GM19239 (cell line): ENCODE measurements at places on chromosomes 6 and 20.

- DNase-seq = no peak
Measured at GRCh38 chr6:166778776-166779175, 151.7 kb upstream of the RPS6KA2 start.

DNA sequence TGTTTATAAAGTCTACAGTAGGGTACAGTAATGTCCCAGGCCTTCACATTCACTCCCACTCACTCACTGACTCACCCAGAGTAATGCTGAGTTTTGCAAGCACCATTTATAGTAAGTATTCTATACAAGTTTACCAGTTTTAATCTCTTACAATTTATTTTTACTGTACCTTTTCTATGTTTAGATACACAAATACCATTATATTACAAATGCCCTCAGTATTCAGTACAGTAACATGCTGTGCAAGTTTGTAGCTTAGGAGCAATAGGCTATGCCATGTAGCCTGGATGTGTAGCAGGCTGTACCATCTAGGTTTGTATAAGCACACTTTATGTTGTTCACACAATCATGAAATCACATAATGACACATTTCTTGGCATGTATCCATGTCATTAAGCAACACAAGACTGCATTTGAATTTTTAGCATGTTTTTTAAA, 673.6 kb downstream of the CD109 start:
- no peak for DNase-seq

- no peak for DNase-seq
Measured at GRCh38 chr6:160253292-160253691, 5.3 kb downstream of the SLC22A2 start.

GRCh38 chr6:3850451-3851203, 1.5 kb downstream of the FAM50B start:
- no peak for DNase-seq

GRCh38 chr6:151269321-151269995, 29.7 kb downstream of the AKAP12 start:
- DNase-seq = no peak

GRCh38 chr6:105747823-105748405, 338.2 kb upstream of the PRDM1 start:
- no peak for DNase-seq

DNA sequence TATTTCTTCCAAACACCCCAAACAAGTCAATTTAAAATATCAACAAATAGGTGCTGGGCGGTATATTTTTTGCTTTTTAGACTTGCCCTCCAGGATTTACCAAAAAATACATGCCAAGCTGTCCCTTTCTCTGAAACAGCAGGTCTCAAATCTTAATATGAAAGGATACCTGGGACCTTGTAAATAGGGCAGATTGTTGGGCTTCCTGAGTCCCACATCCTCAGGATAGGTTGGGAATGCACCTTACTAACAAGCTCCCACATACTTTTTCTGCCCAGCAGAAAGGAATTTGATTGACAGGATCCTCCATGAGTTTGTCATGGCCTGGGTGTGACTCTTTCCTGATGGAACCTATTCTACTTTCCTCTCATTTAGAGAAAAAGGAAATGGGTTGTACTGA, 4.9 kb upstream of the SLC24A3 start:
- DNase-seq = no peak

DNA sequence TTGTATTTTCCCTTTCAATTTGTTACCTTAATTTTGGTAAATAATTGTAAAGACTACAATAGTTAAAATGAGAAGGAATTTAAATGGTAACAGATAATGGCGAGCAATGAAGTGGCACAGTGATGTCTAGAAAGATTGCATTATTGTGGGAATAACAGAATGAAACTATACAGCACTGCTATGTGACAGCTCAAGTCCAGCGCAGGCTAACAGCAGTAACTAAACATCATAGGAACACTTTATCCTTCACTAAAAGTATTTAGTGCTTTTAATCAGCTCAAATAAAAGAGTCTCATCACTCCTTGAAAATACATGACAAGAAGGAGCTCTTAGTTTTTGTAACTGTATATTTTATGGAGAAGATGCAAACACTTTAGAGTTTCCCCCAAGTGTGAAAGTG, 190.8 kb downstream of the TENT5A start:
- no peak for DNase-seq

- DNase-seq = no peak
Measured at GRCh38 chr20:34066476-34067090, 45.5 kb downstream of the EIF2S2 start.

- no peak for DNase-seq
Measured at GRCh38 chr20:52035977-52036376, 155.6 kb downstream of the ZFP64 start.

DNA sequence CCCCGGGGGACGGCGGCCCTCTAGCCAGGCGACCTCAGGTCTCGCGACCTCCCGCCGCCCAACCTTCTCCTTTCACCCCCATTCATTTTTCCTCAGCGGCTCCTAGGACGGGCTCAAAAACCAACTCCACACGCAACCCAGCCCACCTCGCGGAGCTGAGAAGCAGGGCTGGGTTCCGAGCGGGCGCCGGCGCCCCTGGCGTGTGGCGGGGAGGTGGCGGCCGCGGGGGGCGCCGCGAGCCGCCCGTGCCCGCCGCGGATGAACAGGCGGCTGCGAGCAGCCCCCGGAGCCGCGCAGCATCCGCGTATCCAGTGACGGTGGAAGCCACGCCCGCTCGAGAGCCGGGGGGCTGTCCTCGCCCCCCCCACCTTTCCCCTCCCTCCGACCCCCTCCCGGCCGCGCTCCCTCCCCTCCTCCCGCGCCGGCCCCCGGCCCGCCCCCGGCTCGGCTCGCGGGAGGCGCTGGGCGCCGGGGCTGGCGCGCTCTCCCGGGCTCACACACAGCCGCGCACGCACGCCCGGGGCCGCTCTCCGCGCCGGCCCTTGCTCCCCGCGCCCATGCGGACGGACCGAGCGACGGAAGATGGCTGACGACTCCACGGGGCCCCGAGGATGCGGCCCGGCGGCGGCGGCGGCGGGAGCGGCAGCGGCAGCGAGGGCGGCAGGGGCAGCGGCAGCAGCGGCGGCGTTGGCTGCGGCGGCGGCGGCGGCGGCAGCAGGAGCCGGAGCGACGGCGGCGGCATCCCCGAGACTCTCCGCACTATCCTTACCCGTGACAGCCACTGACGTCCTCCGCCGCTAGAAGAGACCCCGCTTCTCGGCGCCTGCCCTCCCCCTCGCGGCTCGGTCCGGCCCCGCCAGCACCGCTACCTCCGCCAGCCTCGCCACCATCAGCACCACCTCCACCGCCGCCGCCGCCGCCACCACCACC, at the start of gene SOBP:
SOBP (plus strand) TSS at position 482 of the 930 bp plus-strand sequence. CDS start 500 bp downstream, outside the sequence.
- DNase-seq = peak; percentile 46

DNA sequence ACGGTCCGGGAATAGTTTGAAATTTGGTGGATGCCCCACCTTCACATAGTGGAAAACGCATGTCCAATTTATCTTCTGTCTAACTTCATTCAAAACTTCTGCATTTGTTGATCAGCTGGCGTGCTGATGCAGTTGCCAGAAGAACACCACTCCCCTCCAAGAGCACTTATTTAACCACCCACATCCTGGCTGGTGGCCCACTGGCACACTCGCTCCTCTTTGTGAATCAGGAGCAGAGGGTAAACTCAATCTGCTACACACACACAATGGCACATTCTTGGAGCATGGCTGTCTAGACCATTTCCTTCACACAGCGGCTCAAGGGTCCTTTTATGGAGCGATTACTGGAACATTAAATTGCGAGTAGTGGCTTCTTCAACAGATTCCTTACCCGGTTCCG, 55.1 kb upstream of the CEP162 start:
- no peak for DNase-seq

- DNase-seq = no peak
Measured at GRCh38 chr20:13295637-13296036, 74.6 kb downstream of the ISM1 start.

DNA sequence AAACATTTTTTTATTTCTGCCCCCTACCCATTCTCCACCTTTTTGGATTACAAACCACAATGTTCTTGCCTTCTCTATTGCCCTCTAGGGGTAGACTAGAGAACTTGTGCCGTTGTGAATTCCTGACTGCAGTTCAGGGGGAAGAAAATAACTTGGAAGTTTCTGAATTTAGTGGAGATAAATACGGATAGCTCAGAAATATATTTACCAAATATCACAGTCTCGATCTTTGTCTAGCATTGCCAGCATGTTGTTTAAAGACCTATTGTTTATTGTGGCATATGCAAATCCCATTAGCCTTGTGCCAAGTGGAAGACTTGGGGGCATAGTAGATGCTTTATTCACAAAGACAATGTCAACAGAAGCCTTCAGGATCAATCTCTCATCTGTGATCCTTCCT, 154.1 kb upstream of the MMS22L start:
- DNase-seq = no peak

GRCh38 chr6:151054306-151054705, 185.5 kb upstream of the AKAP12 start:
- DNase-seq = no peak

- DNase-seq = no peak
Measured at GRCh38 chr20:62921119-62921687, 5.1 kb downstream of the DIDO1 start.

- DNase-seq = no peak
Measured at GRCh38 chr6:3383525-3383924, 73.3 kb downstream of the SLC22A23 start.

DNA sequence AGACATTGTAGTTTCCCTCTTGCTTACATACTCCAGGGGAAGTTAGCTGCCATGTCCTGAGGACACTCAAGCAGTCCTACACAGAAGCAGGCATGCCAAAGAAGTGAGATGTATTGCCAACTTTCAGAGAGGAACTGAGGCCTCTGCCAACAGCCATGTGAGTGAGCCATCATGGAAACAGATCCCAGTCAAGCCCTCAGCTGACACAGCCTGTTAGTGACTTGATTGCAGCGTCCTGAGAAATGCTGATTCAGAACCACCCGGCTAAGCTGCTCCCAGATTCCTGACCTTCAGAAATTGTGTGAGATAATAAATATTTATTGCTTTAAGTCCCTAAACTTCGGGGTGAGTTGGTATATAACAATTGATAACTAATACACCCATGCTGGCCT, 38.1 kb downstream of the GSTA2 start:
- no peak for DNase-seq

- no peak for DNase-seq
Measured at GRCh38 chr6:109998159-109998785, 20.2 kb downstream of the GPR6 start.

DNA sequence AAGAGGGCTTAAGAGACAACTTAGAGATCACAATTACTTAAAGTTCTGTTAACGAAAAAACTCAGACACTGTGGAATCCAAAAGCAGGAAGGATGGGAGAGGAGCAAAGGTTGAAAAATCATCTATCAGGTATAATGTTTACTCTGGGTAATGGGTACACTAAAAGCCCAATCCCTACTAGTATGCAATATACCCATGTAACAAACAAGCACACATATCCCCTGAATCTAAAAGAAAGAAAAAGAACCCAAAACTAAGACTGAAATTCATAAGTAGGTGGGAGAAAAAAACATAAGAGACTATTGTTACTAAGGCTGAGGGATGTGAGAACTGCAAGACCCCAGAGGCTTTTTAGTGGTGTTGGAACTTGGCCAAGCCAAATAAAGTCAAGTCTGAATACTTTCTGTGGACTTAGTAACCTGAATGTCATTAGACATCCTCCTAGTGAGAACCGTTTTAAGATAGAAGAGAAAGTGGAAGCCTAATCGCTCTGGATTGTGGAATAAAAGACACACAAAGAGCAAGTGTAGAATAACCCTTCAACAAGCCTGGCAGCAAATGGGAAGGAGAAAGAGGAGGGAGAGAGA, 189.4 kb upstream of the RNF217 start:
- no peak for DNase-seq

DNA sequence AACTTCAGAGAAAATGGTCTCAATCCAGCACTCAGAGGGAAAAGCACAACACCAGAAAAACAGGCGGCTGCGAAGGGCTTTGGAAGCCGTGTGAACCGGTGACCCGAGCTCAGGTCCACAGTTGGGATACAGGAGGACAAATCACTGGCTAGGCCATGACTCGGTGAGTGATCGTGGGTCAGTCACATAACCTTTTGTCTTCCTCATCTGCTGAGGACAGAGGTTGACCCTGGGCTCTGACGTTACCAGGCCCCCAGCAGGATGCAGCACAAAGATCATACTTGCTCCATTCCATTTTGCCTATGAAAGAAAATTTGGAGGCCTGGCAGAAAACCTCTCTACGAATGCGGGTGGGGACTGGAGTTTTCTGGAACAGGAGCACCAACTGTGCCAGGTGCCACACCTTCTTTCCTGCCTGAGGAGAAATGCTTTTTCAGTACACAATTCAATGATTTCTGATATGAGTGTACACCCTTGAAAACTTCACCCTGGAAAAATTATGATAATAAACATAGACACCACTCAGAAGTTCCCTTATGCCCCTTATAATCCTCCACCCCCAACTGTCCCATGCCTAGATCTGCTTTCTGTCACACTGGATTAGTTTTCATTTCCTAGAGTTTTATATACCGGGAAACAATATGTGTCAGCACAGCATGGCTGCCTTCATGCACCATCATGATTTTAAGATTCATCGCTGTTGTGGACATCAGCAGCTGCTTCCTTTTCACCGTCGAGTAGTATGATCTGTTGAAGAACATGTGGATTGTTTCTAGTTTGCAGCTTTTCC, 85.3 kb upstream of the RALGAPA2 start:
- no peak for DNase-seq

DNA sequence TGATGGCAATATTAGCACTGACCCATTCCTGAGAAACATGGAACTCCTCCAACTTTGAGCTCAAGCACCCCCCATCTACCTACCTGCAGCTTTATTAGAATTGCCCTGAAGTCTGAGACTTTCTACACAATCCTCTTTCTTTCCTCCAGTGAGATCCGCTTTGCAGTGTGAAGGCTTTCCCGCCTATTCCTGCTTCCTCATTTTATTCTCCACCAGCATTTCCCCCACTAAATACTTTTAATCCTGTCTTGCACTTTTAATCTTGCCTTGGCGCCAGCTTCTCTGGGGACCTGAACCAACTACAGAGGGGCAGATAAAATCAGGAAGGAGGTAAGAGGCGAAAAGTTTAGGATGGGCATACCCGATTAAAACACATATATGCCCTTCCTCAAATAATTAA, 178.1 kb upstream of the PRDM1 start:
- DNase-seq = no peak

GRCh38 chr6:88609983-88610382, 353.4 kb downstream of the RNGTT start:
- DNase-seq = no peak

- no peak for DNase-seq
Measured at GRCh38 chr20:1868856-1869255, 26.4 kb upstream of the SIRPA start.

DNA sequence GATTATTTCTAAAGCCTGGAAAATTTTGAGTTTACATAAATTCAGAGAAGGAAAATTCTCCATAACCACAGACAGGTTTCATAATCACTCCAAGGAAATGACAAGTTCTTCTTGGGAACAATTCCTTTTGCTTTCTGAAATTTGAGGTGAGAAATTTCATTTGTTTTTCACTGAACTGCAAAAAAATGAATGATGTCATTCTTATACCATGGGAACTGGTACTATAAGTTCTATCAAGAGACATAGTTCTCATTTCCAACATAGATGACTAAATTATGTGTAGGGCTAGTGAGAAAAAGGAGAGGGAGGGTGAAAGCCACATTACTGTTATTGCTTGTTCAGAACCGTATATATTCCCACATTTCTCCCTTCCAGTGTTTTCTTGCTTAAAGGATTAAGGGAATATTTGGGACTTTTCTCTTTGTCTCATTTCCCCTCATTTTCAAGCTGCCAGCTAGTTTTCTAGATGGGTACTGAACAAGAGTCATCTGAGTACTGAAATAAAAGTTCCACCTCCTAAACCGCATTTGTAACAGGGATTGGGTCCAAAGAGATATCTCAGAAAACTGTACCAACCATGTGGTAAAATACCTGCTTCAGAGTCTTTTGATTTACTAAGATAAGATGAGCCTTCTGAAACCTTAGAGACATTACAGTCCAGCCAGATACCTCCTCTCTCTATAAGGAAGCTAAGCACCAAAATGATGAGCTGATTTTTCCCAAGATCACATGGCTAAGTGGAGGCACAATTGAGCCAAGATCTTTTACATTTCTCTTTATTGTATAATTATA, 144.3 kb upstream of the PRDM1 start:
- DNase-seq = no peak
